ENCODE measurements at places on chromosomes 5 and 9.

DNA sequence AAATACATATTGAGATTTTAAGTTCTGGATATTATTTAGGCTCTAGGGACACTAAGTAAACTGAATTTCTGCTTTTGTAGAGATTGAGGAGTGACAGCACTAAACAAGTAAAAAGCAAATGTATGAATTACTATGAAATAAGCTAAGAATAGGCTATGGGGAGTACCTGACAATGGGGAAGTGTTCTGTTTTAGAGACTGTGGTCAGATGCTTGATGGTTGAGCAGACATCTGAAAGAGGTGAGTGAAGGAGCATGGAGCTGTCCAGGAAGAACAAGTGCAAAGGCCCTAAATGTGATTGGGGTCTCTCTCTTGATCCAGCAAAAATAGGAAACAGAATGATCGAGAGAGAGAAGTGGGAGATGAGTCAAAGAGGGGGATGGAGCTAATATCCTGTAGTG lies 111.7 kb downstream of the JAKMIP2 start:
- no peaks in the 10 kb centered on the region for H3K4me1 ChIP-seq
- no peak overlapping the region for H3K4me3 ChIP-seq
- DNase-seq = no peak

GRCh38 chr9:123339666-123340510 lies 16.1 kb upstream of the CRB2 start:
- no peaks in the 10 kb centered on the region for H3K27me3 ChIP-seq
- H3K4me3 ChIP-seq = peak overlapping the region; percentile 64
- H3K4me1 ChIP-seq = peaks cover 22% of the 10 kb centered on the region
- peak overlapping the region; percentile 59 for H3K27ac ChIP-seq
- peak; percentile 31 for DNase-seq

GRCh38 chr5:151534350-151534749 lies 56.8 kb downstream of the FAT2 start:
- no peaks in the 10 kb centered on the region for H3K36me3 ChIP-seq
- no peaks in the 10 kb centered on the region for H3K27me3 ChIP-seq
- no peaks in the 10 kb centered on the region for H3K4me1 ChIP-seq
- DNase-seq = no peak

- no peaks in the 10 kb centered on the region for H3K27me3 ChIP-seq
- no peak overlapping the region for H3K27ac ChIP-seq
- H3K4me1 ChIP-seq = no peaks in the 10 kb centered on the region
- no peak overlapping the region for H3K4me3 ChIP-seq
- DNase-seq = no peak
Measured at GRCh38 chr5:57987552-57987951, 472.3 kb downstream of the PLK2 start.

- no peak overlapping the region for H3K4me3 ChIP-seq
- H3K36me3 ChIP-seq = no peaks in the 10 kb centered on the region
- no peak overlapping the region for H3K27ac ChIP-seq
- no peak for DNase-seq
- no peaks in the 10 kb centered on the region for H3K4me1 ChIP-seq
- no peaks in the 10 kb centered on the region for H3K27me3 ChIP-seq
Measured at GRCh38 chr5:107359916-107360234, 310.9 kb downstream of the EFNA5 start.

DNA sequence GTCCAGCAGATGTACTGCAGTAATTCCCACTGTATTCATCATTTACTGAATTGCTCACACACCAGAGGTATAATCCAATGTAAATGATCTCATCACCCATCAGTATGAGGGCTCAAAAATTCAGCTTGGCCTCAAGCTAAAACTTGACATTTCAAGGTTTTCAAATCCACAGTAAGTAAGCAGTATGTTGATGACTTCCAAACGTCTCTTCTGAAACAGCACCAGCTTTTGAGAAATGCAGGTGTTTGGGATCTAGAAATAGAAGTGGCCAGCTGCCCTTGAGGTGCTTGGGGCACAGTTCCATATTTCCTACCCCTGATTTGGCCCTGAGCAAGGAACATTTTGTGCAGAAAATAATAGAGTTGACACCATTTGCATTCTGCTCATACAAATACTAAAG lies 388.0 kb upstream of the TUSC1 start:
- H3K4me1 ChIP-seq = no peaks in the 10 kb centered on the region
- no peak overlapping the region for H3K4me3 ChIP-seq
- no peak for DNase-seq
- H3K36me3 ChIP-seq = no peaks in the 10 kb centered on the region
- H3K27me3 ChIP-seq = no peaks in the 10 kb centered on the region
- no peak overlapping the region for H3K27ac ChIP-seq

DNA sequence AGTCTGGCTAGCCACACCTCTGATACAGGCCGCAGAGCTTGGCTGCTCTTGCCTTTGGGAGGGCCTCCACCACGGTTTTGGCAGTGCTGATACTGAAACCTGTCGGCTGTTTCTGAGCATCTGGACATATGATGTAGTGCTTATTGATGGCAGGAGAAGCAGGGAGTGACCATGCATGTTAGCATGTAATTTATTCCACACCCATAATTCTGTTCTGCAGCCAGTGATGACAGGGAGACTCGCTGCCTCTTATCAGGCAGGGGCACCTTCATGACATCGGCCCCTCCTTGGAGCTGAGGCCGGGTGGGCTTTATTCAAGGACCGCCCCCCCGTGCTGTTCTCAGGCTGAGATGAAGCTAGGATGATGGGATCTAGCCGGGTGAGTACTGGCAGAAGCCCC lies 49.0 kb downstream of the OLFM1 start:
- H3K4me3 ChIP-seq = no peak overlapping the region
- no peaks in the 10 kb centered on the region for H3K27me3 ChIP-seq
- no peaks in the 10 kb centered on the region for H3K4me1 ChIP-seq
- no peak for DNase-seq
- no peak overlapping the region for H3K27ac ChIP-seq

- H3K27me3 ChIP-seq = no peaks in the 10 kb centered on the region
- H3K36me3 ChIP-seq = no peaks in the 10 kb centered on the region
- no peak overlapping the region for H3K27ac ChIP-seq
Measured at GRCh38 chr5:374631-375335, 53.3 kb downstream of the AHRR start.

DNA sequence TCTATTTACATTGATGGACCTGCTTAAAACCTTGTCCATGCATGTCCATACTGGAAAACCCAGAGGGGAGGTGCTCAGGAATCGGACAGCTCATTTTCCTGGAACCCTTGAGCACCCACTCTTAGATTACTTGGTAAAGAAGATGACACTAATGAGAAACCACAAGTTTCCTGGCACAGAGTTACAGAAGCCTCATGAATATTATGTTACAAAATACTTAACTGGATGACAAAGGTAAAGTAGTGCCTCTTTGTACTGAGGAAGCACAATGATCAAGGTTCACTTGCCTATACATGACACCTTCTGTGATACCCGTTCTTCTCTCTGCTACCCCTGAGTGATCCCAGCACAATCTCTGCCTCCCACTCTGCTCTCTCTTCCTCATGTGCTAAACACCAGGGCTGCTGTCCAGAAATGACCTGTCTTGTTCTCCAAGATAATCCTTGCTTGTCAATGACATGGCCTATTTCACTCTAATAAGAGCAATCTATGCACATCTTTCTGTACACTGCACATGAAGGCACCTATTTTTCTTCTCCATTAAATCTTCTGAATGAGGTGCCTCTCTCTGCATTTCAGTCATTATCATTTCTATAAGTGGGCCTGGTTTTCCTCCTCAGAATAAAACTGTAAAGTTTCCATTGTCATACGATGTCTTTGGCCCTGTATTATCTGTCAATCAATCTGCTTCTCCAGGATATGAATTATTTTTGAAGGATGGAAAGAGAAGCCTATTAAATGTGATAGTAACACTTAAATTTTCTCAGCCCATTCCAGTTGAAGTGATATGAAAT lies 684.0 kb upstream of the ACO1 start:
- H3K36me3 ChIP-seq = no peaks in the 10 kb centered on the region
- no peaks in the 10 kb centered on the region for H3K27me3 ChIP-seq
- H3K4me3 ChIP-seq = no peak overlapping the region
- no peak for DNase-seq
- no peak overlapping the region for H3K27ac ChIP-seq
- H3K4me1 ChIP-seq = no peaks in the 10 kb centered on the region

DNA sequence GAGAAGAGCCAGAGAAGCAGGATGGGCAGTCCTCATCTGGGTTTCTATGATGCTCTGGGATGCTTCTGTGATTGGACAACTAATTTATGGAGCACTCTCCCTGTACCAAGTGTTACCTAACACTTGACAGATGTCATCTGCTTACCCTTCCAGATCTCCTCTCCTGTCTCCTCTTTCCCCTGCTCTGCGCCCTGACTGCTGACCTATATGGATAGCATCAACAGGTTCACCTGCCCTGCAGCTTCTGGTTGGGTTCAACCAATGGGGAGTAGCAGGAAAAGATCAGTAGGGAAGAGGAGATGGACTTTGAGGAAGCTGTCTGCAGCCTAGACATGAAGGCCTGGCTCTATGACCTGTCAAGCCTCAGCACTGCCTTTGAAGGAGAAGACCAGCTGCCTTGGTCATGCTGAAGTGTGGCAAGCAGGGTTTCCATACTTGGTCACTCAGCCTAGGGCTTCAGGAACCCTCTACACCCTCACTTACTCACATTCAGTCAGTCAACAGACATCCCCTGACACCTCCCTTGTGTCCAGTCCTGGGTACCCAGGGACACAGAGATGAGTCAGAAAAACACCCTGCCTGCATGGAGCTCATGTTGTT lies 11.3 kb upstream of the P4HA2 start:
- no peaks in the 10 kb centered on the region for H3K27me3 ChIP-seq
- no peaks in the 10 kb centered on the region for H3K4me1 ChIP-seq
- no peak overlapping the region for H3K27ac ChIP-seq
- no peaks in the 10 kb centered on the region for H3K36me3 ChIP-seq
- H3K4me3 ChIP-seq = no peak overlapping the region
- no peak for DNase-seq

- no peaks in the 10 kb centered on the region for H3K36me3 ChIP-seq
- H3K4me1 ChIP-seq = no peaks in the 10 kb centered on the region
- H3K4me3 ChIP-seq = no peak overlapping the region
- DNase-seq = no peak
- H3K27ac ChIP-seq = no peak overlapping the region
Measured at GRCh38 chr5:58946230-58946629, 363.4 kb downstream of the RAB3C start.

GRCh38 chr5:118946138-118946800 lies 42.1 kb downstream of the DTWD2 start:
- no peak for DNase-seq
- H3K27ac ChIP-seq = no peak overlapping the region
- no peaks in the 10 kb centered on the region for H3K4me1 ChIP-seq
- no peak overlapping the region for H3K4me3 ChIP-seq
- H3K36me3 ChIP-seq = no peaks in the 10 kb centered on the region
- no peaks in the 10 kb centered on the region for H3K27me3 ChIP-seq

DNA sequence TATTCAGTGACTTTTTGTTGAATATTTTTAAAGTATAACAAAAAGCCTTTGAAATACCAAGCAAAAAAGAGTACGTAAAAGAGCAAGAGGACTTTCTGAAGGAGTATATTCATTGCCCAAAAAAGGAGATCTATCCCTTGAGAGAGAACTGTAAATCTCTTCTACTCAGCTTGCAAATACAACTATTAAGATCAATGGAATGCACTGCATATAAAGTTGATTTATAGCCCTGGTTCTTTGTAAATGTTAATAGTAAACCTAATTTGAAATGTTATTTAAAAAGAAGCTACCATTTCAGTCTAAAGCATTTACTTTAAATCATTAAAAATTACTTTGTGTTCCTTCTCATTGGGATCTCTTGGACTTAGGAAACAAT lies 168.1 kb downstream of the PDE4D start:
- H3K4me1 ChIP-seq = no peaks in the 10 kb centered on the region
- no peaks in the 10 kb centered on the region for H3K36me3 ChIP-seq
- H3K4me3 ChIP-seq = no peak overlapping the region
- no peak overlapping the region for H3K27ac ChIP-seq

- H3K36me3 ChIP-seq = no peaks in the 10 kb centered on the region
- no peaks in the 10 kb centered on the region for H3K4me1 ChIP-seq
- no peak overlapping the region for H3K4me3 ChIP-seq
- no peaks in the 10 kb centered on the region for H3K27me3 ChIP-seq
- DNase-seq = no peak
- H3K27ac ChIP-seq = no peak overlapping the region
Measured at GRCh38 chr9:135032868-135033460, 54.5 kb upstream of the OLFM1 start.

DNA sequence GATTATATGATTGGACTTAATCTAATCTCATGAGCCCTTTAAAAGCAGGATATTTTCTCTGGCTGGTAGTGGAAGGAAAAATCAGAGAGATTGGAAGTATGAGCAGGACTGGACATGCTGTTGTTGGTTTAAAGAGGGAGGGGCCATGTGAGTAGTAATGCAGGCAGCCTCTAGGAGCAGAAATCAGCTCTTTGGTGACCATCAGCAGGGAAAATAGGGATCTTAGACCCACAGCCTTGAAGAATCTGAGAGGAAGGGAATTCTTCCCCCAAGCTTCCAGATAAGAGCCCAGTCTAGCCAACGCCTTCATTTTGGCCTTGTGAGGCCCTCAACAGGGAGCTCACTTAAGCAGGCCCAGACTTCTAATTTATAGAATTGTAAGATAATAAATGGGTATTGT lies 9.5 kb downstream of the SH3GL2 start:
- no peaks in the 10 kb centered on the region for H3K27me3 ChIP-seq
- no peak for DNase-seq
- no peak overlapping the region for H3K4me3 ChIP-seq
- H3K27ac ChIP-seq = no peak overlapping the region

Measured in naive thymus-derived CD4-positive, alpha-beta T cell (primary cell).